ENCODE measurements at places on chromosomes 1 and 21. TPM values are rescaled to one million over a fixed set of nuclear protein-coding genes. Genes with fewer than 3 reads are reported as not detected.

DNA sequence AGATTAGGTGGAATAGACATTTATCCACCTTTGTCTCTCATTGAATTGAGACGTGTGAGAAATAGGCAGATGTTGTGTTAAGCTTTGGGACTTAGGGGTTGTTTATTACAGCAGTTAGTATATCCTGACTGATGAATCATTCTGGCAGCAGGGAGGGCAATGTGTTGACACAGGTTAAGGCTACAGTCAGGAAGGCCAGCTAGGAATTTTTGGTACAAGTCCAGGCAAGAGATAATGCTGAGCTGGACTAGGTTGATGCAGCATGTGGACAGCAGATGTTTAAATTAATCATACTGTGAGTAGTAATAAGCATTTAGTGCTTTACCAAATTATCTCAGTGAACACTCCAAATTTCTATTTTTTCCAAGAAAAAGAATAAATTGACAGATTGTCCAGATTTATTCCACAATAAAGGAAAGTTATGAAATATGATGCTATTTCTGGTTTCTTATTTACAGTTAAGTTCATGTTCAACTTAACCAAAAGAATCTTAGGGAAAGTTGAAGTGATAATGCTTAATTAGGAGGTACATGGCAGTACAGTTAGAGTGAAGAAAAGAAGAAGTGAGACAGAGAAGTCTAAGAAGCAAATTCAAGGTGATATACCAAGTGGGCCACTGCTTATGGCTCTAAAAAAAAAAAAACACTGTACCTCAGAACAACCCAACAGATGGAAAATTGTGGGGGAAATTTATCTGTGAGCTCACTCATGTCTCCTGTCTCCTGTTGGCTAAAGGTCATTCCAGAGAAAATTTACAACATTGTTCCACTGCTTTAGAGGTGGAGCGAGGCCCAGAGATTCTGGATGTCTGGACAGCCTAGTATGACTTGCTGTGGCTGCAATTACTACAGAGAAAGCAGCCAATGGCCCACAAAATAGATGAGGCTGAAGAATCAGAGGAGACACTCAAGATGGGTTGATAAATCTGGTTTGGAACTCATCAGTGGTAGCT is 102.7 kb upstream of the C21orf91 start:
- no peak overlapping the region for H3K4me3 ChIP-seq
- H3K36me3 ChIP-seq = no peaks in the 10 kb centered on the region
- DNase-seq = peak; percentile 65
- H3K4me1 ChIP-seq = 0 out of 2 replicates have a peak, but pooled peaks cover 1% of the 10 kb centered on the region

DNA sequence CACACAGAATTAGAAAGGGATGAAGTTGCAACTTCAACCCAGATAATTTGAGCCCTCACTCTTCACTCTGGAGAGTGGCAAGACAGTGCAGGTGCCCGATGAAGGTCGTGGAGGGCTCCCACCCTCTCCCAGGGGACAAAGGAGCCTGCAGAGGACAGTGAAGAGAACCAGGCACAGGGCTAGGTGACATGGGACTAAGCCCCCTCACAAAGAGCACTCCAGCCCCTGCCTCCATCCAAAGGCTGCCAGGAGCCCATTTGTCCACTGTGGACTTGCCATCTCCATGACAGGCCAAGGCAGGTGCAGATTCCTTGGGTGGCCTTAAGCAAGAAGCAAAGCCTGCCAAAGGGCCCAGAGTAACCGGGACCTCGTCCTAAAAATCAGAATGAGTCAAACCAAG is 15.1 kb downstream of the ERRFI1 start:
- peak overlapping the region; percentile 15 for H3K27ac ChIP-seq
- no peak for DNase-seq
- peaks cover 10% of the 10 kb centered on the region for H3K4me1 ChIP-seq
- peaks cover 47% of the 10 kb centered on the region for H3K36me3 ChIP-seq

PSEN2 gene
- 20.0 TPM for total RNA-seq

HIPK1 gene
- 33.9 TPM for total RNA-seq

TMEM35B gene
- total RNA-seq = 20.0 TPM
